ENCODE measurements at places on chromosomes 4 and X.
A peak's percentile ranks its signal among the peaks of the same experiment; 100 is the strongest.

GRCh38 chr4:309807-310206, 4.5 kb upstream of the ZNF732 start:
- DNase-seq, result no peak

DNA sequence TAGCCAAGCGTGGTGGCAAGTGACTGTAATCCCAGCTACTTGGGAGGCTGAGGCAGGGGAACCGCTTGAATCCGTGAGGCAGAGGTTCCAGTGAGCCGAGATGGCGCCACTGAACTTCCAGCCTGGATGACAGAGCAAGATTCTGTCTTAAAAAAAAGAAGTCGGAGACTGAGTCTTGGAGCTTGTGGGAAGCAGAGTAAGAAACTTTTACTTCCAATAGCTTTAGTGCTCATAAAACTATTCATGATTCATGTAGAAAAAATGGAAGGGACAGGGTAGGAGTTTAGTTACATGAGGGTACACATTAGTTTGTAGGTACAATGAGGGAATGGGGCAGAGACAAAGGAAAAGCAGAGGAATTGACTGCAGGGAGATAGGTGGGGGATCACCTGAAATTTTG, 19.3 kb downstream of the RAP2C start:
- no peak for DNase-seq

GRCh38 chr4:104470770-104471169, 23.9 kb downstream of the CXXC4 start:
- no peak for DNase-seq

- no peak for DNase-seq
These were observed 49.2 kb upstream of the TLR2 start for GRCh38 chr4:153634738-153635353.

- no peak for DNase-seq
These were observed 497 bp downstream of the HPGD start for GRCh38 chr4:174521800-174522182.

- DNase-seq, result no peak
These were observed 21.8 kb upstream of the P2RY10 start for GRCh38 chrX:78923198-78924015.

- no peak for DNase-seq
These were observed 71.8 kb downstream of the C4orf33 start for GRCh38 chr4:129167640-129168260.

DNA sequence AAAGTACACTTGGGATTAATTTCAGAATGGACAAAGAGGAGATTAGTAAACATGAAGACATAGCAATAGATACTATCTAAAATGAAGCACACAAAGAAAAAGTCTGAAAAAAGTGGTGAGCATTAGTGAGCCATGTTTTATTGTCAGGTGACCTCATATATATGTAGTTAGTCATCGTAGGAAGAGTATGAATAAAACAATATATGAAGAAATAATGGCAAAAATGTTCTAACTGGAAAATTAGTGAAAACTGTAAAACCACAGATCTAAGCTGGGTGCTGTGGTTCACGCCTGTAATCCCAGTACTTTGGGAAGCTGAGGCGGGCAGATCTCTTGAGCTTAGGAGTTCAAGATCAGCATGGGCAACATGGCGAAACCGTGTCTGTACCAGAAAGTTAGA, 67.9 kb downstream of the RBPJ start:
- DNase-seq, result no peak

DNA sequence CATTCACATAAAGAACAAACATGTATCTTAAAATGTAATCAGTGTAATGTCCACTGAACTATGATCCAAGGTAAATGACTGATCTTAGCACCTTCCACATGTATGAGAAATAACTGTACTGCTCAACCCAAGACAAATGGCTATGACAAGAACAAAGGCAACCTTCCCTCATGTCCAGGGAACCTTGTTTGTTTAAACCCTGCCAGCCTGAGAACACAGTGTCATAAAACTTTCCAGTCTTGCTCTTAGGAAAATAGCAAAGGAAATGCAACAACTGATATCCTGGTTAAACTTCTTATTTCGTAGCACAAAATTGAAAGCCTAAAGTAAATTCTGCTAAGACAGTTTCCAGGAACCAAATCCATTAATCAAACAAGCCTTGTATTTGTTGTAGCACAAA, 494.3 kb downstream of the IL15 start:
- DNase-seq, result no peak

GRCh38 chrX:102008901-102009300, 77.1 kb upstream of the ZMAT1 start:
- no peak for DNase-seq

DNA sequence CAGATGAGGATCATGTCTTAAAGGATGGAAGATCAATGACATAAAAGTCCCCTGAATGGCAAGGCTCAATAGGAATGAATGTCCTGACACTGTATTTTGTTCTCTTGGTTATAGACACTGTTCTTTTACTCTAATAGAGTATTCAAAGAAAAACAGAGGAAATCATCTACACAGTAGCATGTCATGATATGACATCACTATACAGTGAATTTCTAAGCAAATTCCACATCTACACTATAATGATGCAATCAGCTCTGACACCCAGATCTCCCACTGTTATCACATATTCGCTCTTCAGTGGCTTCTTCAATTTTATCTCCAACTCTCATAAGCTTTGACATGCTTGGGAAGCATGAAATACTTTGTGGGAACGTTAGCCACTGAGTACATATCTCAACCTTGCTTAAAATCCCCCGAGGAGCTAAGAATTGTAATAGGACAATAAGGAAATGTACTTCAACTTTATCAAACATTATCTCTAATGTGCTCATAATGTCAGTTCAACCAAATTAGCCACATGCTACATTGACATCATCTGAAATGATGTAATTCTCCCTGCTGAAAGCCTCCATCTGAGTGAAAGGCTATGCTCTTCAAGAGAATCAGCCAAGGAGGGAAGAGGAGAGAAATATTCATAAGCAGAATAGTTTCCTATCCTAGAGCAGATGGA, 139.6 kb upstream of the PTCHD1 start:
- DNase-seq, result no peak

DNA sequence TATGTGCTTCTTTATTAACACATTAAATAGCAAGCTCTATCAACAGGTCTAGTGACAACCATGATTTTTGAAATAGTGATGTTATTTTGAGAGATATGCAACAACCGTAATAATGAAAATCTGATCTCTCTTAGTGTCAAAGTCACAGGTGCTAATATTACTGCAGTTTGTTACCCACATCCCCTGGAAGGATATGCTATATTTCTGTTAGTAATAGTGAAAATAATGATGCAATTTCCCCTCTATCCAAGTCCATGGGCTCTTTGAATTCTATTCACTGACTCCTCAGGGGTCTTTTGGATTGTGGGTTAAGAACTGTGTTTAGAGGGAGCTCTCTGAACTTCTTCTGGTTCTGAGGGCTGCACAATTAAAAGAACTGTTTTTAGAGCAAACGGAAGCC, 3.0 kb upstream of the HSD17B10 start:
- no peak for DNase-seq

GRCh38 chr4:140078366-140078765, 75.6 kb downstream of the MAML3 start:
- DNase-seq, result peak; percentile 65

GRCh38 chr4:128550060-128550459, 259.4 kb upstream of the JADE1 start:
- no peak for DNase-seq

GRCh38 chr4:2264481-2265041, 2.7 kb upstream of the MXD4 start:
- no peak for DNase-seq

DNA sequence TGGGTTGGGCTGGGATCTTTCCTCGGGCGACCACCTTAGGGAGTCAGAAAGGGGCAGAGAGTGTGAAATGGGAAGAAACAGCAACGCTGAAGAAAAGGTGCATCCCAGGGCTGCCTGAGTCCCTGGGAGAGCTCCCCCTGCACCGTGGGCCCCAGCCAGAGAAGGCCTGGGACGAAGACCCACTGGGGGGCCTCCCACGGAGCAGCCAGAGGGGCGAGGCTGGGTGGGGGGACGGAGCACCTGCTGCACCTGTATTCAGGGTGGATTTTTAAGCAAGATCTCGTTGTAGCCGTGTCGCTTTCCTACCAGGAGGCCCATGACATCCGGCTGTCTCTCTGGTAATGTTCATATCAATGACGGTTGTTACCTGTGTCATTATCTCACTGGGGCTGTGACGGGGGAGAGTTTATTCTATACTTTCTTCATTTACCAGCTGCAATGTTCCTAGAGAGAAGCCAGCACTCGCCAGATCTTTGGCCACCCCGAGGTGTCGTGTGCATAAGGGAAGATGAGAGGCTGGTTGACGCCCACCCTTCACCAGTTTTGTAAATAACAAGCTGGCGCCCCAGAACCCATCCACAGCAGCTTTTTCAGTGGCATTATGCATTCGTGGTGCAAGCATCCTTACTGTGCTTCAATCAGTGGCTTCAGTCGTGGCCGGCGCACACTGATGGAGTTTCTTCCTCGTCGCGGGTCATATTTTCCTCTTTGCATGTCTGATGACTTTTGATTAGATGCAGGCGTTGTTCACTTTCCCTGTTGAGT, 5.6 kb upstream of the PCGF3 start:
- no peak for DNase-seq

DNA sequence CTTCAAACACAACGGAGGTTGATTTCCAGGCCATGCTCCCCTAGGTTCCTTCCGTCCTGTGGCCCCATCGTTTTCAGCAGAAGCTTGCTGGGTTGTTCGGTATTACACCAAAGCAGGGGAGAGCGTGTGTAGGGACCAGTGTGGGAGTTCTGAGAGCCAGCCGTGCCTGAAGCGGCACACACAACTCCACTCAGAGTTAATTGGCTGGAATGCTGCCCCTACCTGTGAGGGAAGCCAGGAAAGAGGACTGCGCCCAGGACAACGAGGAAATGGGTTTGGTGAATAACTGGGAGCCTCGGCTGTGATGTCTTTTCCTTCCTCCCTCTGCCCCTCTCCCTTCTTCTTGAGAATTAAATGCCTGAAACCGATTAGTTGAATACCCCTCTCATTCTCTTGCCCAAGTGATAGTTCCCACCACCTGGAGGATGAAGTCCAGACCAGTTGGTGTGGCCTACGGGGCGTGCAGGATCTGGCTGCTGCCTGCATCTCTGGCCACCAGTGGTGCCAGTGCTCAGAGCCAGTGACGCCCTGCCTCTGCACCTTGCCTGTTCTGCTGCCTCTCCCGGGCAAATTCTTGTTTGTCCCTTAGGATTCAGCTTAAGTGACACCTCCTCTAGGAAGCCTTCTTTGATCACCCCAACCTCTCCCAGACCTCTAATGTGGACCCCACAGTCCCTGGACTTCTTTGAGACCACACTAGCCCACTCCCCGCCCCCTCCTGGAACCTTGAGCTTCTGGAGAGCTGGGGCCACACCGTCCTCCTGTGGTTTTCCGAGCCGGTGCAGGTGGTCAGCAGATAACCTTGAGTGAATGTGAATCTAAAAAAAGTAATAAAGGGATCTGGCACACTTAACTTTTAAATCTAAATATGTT, 33.6 kb downstream of the TBC1D14 start:
- DNase-seq, result no peak

- no peak for DNase-seq
These were observed 8.3 kb downstream of the SRPX2 start for GRCh38 chrX:100652266-100652665.

DNA sequence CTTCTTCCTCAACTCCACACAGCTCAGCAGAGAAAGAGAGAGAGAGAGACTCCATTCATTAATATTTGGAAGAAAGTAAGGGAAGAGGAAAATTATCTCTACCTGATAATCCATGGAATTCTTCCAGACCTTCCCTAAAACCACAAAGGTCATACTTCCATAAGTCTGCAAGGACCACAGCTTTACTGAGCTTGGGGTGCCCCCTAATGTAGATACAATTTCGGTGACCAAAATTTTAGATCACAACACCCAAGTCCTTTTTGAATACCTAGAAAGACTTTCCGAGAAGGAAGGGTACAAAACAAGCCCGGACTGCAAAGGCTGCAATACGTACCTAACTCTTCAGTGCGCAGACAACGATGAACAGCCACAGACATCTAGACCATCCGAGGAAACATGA, 523.9 kb downstream of the GLUD2 start:
- DNase-seq, result no peak

GRCh38 chrX:2332252-2332651, 168.5 kb downstream of the DHRSX start:
- DNase-seq, result no peak

- DNase-seq, result no peak
These were observed 2.9 kb upstream of the RAB41 start for GRCh38 chrX:70279081-70279480.

- DNase-seq, result no peak
These were observed 17.9 kb upstream of the ENPP6 start for GRCh38 chr4:184235526-184235925.

DNA sequence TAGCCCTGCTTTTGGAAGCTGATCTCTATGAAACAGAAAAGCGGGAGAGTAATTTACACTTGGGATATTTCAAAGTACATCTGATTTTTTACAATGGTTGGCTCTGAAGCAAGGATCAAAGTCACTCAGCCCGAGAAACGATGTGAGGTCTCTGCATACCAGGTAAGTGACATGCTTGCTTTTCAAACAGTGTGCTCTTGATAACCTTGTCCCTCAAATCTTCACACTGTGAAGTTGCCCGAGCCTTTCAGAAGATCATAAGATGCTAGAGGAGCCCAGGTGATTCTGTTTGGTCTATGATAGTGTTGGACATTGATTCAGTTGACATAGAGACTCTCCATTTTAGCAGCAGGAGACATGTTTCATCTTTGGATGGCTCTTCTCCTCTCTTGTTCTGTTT, 47.1 kb upstream of the KLHL34 start:
- DNase-seq, result no peak

GRCh38 chr4:8921465-8921864, 49.8 kb upstream of the HMX1 start:
- no peak for DNase-seq

- no peak for DNase-seq
These were observed 27.3 kb downstream of the NELFA start for GRCh38 chr4:1981251-1982058.

GRCh38 chr4:153809307-153809706, 20.4 kb upstream of the SFRP2 start:
- no peak for DNase-seq

DNA sequence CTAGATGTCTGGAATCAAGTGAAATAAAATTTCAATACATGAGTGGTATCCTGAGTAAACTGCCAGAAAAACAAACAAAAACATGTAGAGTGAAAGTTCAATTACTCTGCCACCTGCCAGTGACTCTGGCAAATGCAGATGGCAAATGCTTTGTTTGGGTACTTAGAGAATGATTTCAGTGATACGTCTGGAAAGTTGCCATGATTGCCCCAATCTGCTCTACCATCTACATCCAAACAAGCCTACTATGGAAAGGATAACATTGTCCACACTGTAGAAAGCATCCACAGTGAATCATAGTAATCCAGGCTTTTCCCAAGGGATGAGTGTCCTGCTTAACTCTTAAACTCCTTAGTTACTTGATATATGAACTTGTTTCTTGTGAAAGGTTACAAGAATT, 3.4 kb downstream of the SPATA4 start:
- peak; percentile 47 for DNase-seq
